ENCODE measurements at places on chromosomes 3 and 15. TPM values are rescaled to one million over a fixed set of nuclear protein-coding genes. Genes with fewer than 3 reads are reported as not detected.

Gene TNNC1
- total RNA-seq = not detected

Gene GALK2
- 61.9 TPM for total RNA-seq

Gene CACNA2D2
- total RNA-seq = 5.8 TPM

Gene NDUFAF3
- total RNA-seq = 90.7 TPM

Gene CAPN3
- 9.1 TPM for total RNA-seq

Gene SYNPR
- not detected for total RNA-seq

Gene LOXL1
- 1.8 TPM for total RNA-seq

Gene GALNT15
- total RNA-seq = 196 TPM

Gene EAF2
- 3.5 TPM for total RNA-seq

Gene BLOC1S6
- 18.3 TPM for total RNA-seq

DNA sequence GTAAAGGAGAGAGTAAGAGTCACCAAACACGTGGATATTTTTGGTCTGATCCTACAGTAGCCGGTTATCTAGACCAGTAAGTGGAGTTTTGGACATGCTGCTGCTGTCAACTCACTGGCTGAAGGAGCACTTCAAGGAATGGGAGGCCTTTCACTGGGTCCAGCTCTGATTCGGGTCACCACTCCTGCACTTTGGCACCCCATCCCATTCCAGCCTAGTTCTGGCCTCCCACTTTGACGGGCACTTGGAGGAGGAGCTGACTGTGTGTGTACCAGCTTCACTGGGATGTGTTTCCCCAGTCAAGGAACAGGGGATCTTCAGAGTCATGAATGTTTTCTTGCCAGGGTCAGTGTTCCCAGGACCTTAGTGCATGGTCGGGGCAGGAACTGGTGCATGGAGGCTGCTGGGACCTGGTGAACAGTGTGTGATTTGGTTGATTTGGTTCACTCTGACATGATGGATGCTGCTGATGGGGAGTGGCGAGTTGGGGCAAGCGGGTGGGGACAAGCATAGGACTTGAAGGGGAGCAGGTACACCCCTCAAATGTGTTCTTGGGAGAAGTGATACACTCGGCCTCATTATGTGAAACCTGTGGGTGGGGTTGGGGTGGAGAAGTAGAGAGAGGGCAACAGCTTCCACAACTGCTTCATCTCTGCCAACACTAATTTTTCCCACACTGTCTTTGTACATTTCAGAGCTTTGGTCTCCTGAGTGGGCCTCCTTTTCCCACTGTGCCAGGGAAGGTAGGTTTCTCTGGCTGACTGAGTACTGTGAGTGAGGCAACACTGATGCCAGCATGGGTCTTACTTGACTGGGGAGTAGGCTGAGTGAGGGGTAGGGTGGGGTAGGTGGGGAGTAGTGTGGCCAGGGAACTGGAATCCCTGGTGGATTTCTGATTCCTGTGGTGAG, 64.0 kb downstream of the RGMA start:
- DNase-seq = no peak

DNA sequence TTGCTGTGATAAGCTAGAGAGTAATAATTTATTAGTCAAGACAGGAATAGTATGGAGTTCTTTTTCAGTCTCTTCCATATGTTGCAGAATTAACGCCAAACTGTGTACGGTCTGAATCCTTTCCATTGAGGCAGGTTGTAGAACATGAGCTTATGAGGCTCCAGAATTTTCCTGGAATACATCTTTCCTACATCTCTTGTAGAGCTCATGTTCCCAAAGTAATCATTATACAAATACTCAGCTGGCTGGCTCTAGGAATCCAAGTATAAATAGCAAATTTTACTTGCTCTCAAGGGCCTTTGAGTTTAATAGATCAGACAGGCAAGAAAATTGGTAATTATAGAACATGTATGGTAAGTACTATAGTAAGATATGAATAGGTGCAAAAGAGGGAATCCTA, 419.4 kb downstream of the RBMS3 start:
- DNase-seq = no peak

DNA sequence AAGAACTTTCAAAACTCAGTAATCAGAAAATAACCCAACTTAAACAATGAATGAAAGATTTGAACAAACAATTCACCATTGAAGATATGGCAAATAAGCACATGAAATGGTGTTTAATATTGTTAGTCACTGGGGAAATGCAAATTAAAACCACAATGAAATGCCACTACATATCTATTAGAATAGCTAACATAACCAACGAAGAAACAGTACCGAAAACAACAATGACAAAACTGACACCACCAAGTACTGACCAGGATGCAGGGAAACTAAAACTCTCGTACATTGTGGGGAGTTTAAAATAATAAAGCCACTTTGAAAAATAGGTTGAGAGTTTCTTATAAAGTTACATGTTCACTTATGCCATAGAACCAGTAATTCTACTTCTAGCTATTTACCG, 69.1 kb downstream of the KBTBD8 start:
- no peak for DNase-seq

DNA sequence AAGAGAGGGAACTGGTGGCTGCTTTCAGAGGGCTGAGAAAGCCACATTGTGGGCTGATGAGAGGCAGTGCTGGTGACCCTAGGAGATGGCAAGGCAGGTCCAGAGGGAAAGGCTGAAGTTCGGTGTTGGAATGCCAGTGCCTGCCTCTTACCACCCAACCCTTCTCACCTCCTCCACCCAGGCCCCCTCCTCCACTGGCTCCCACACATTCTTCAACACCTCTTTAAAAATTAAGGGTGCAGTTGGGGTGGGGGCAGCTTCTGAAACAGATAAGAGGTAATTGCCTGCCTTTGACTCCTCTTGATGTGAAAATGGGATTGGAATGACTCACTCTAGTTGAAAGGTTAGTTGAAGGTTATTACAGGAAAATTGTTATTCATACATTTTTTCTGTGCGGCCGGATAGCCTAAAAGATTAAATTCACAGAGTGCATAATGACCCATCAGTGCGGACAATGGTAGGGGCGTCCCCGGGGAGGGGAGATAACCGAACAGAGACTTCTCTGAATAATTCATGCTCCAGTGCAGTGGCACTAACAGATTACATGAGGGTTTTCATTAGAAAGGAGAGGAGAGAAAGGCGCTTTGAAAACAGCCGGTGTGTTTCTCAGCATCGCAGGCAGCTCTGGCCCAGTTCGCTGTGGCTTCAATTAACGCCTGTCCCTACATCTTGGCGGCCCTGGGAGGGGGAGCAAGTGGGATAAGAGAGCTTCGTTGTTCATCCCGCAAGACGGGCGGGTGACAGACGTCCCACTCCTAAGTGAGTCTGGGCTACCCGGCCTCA, 212.4 kb downstream of the TLE3 start:
- no peak for DNase-seq

DNA sequence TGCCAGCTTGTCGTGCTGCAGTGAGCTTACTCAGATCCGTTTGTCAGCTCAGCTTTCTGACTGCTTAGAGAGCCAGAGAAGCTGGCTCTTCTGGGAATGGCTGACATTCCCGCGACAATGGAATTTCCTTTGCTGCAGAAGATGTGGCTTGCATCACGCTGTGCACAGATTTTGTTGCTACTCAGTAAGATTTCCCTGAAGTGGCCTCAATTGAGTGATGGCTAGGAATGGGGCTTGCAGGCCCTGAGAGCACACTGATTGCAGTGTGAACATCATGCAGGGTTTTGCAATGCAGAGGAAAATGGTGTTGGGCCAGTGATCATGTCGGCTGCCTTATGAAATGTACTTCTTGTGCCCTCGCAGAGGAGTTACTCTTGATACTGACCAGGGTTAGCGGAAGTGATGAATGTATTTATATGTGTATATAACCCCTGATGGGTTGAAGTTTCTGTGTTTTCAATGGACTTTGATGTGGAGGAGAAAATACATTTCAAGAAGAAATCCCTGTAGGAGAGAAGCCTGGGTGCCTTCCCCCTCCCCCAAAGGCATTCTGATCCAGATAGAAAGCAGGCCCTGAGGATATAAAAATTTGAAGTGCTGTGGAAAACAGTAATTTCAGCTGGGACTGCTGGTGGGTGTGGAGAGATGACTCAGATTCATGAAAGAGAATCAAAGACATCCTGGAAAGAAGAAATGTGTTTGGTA, 102.5 kb upstream of the PDZRN3 start:
- no peak for DNase-seq

DNA sequence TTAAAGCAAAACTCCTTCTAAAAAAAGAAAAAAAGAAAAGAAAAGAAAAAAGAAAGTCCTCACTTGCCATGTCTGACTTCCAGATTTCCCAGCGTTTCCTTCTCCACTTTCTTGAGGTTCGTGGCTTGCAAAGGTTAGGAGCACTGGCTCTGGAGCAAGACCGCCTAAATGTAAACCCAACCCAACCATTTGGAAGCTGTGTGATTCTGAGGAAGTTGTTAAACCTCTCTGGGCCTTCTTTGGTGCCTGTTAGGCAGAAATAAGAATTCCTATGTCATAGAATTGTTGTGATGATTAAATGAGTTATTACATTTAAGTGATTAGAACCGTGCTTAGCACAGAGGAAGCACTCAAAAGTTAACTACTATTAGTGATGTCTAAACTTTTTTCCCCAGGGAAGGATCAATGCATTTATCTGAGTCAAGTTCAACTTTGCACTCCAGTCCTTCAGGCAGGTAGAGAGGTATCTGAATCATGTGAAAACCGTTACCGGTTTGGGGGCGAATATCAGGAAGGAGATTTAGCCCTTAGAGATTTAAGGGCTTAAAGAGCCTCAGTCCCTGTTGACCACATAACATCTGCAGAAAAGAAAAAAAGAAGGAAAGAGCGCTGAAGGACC, 78.3 kb upstream of the HES1 start:
- no peak for DNase-seq

DNA sequence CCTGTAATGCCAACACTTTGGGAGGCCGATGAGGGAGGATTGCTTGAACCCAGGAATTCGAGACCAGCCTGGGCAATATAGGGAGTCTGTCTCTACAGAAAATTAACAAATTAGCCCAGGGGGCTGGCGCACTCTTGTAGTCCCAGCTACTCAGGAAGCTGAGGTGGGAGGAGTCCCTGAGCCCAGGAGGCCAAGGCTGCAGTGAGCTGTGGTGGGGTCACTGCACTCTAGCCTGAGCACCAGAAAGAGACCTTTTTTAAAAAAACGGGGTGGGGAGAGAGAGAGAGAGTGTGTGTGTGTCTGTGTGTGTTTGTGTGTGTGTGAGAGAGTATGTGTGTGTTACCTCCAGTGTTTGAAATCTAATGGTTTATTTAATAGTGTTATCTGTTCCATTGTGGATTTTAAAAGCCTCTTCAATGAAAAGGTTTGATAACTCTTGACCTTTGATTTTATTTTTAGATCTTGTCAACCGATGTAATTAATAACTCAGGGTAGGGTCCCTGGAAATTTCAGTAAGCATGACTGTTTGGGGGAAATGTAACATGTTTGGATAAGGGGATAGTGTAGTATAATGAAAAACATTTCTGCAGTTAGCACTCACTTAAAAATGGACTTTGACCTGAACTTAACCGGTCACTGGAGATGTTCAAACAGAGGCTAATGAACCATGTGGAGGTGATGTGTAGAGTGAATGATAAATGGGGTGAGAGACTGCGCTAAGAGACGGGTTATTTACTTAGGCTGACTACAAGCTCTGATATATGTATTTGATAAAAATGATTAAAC, 29.7 kb downstream of the LRCH3 start:
- no peak for DNase-seq

DNA sequence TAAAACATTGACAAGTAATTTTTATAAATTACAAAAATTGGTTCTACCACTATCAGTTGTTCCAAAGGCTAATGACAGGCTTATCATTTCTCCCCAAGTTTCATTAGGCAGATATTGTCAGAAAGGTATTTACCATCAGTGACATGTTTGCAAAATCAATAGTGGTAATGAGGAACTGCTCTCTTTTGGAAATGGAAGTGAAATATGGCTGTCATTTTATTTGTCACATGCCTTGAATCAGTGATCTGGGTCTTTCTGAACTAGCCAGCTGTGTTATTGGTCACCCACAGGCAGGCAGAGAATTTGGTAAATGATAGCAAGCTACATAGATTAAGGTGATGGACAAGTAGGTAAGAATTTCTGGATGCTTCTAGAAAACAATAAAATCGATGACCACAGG, 268.0 kb upstream of the ARHGEF26 start:
- no peak for DNase-seq

GRCh38 chr3:72361990-72362389, 486.3 kb downstream of the SHQ1 start:
- DNase-seq = no peak

DNA sequence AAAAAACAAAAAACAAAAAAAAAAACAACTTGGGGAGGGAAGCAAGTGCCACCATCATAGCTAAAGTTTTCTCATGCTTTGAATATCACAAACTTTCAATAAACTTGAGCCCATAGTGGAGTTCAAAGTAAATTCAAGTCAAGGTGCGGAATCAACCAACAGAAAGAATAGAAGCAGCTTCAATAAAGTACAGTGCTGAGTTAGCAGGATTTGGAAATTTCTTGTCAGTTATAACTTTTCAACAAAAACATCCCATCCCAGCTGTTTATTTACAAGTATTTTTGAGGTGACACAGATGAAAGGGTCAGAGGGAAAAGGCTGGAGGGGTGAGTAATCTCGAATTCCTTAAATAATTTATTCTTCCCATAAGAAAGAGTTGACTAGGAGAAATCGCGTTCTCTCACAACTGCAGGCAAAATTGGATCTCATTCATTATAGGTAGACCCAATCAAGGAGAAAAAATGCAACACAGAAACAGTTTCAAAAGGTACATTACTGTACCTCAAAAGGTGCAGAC, 477.4 kb upstream of the RASGRP1 start:
- DNase-seq = no peak

DNA sequence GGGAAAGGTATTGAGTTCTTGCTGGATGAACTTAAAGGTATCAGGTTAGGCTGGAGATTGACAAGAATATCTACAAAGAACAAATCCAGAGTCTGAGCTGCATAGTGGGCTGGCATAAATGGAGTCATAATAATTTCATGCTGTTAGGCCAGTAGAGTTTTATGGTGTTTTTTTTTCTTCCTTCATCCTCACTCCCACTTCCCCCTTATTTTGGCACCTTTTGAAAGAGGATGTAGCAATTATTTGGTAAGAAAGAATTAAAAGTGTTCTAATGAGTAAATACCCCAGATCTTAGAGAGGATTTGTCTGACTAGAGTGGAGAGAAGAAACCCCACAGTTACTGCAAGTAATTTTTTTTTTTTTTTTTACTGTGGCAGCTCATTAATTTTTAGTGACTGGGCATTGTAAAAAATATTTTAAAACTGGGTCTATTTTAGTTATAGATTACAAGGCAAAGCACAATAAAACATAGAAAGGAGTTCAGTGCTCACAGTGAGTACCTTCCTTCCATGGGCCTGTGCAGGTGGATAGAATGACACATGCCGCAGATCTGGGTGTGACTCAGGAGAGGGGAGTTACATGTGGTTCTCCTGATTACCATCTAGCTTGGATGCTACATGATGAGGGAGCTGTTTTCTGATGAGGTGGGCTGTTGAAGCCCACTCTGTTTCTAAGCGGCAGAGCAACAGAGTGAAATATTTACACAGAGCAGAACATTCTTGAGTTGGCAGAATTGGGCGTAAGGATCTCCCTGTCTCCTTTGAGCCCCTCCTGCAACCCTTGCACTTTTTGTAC, 5.3 kb downstream of the EDEM1 start:
- no peak for DNase-seq

DNA sequence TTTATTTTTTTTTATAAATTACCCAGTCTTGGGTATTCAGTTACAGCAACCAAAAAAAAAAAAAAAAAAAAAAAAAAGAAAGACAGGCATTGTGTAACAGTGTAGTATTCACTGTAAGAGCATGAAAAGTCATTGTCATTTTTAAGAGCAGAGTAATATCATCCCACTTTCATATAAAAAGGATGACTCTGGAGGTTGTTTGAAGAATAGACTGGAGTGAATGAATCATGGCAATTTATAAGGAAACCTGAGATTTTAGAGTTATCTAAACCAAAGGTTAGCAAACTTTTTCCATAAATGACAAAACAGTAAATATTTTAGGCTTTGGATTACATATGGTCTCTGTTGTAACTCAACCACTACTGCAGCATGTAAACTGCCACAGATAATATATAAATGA, 794.9 kb downstream of the NTRK3 start:
- no peak for DNase-seq

Data from Peyer's patch (tissue), 4 donors.